A549 treated with Mapracorat at 1 μM for 4 hours (cell line): ENCODE measurements at places on chromosomes 11 and 22. TPM values are rescaled to one million over a fixed set of nuclear protein-coding genes. Genes with fewer than 3 reads are reported as not detected.

RPS3 gene
- total RNA-seq = 3,195 to 4,329 TPM (median 3,310 TPM) in 5 replicates

OR52I1 gene
- not detected in 5 replicates for total RNA-seq

KRTAP5-3 gene
- not detected in 5 replicates for total RNA-seq

CREB3L1 gene
- 3.8 to 5.2 TPM (median 4.5 TPM) in 5 replicates for total RNA-seq

GUCY1A2 gene
- 0.04 to 0.08 TPM (median 0.06 TPM) in 5 replicates for total RNA-seq

TEX54 gene
- total RNA-seq = not detected in 5 replicates

OR51F2 gene
- total RNA-seq = not detected in 5 replicates

C11orf65 gene
- 0.50 to 0.87 TPM (median 0.57 TPM) in 3 of 5 replicates, not detected in the others for total RNA-seq

ABTB2 gene
- 28.4 to 45.9 TPM (median 38.6 TPM) in 5 replicates for total RNA-seq

OR4A16 gene
- not detected in 5 replicates for total RNA-seq

SLC16A8 gene
- not detected in 5 replicates for total RNA-seq

NAALAD2 gene
- total RNA-seq = not detected in 5 replicates

LDHAL6A gene
- total RNA-seq = not detected in 5 replicates

ELFN2 gene
- total RNA-seq = 3.9 to 7.0 TPM (median 6.4 TPM) in 5 replicates

KRTAP5-1 gene
- total RNA-seq = not detected in 5 replicates

TRIM51 gene
- total RNA-seq = not detected in 5 replicates

APOC3 gene
- not detected in 5 replicates for total RNA-seq

B3GAT1 gene
- total RNA-seq = not detected in 5 replicates

LMNTD2 gene
- total RNA-seq = 2.0 to 3.0 TPM (median 2.7 TPM) in 5 replicates

SYT9 gene
- 0.11 to 0.23 TPM (median 0.14 TPM) in 5 replicates for total RNA-seq
